ENCODE measurements at places on chromosomes 1 and 21.
A peak's percentile ranks its signal among the peaks of the same experiment; 100 is the strongest.

GRCh38 chr1:171913385-171913784, 72.1 kb downstream of the DNM3 start:
- DNase-seq: no peak

GRCh38 chr1:210722410-210723081, 393.8 kb downstream of the HHAT start:
- DNase-seq: no peak

- DNase-seq: no peak
Measured at GRCh38 chr1:201514466-201514865, 7.5 kb upstream of the CSRP1 start.

GRCh38 chr1:38138498-38139233, 92.1 kb upstream of the POU3F1 start:
- DNase-seq: peak; percentile 88

GRCh38 chr1:64692911-64693310, 52.0 kb upstream of the RAVER2 start:
- no peak for DNase-seq

- DNase-seq: no peak
Measured at GRCh38 chr1:229848752-229849677, 218.0 kb upstream of the GALNT2 start.

- DNase-seq: no peak
Measured at GRCh38 chr1:18414321-18414720, 66.4 kb upstream of the KLHDC7A start.

GRCh38 chr1:45381243-45381642, 41.0 kb upstream of the MUTYH start:
- no peak for DNase-seq

DNA sequence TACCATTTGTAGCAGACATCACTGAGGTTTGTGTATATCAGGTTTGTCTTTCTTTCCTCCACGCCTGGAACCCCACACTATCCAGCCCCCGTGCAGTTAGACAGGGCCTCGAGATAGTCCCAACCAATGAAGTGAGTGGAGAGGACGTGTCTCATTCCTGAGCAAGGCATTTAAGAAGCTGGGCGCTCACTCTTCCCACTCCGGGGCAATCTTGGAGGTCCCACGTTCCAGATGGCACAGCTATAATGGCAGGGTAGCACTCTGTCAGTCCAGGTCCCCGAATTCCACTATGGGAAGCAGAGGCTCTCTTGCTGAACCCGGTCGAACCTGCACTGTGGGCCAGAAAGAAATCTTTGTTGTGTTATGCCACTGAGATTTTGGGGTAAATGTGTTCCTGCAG, 57.3 kb upstream of the CSF3R start:
- peak; percentile 20 for DNase-seq

DNA sequence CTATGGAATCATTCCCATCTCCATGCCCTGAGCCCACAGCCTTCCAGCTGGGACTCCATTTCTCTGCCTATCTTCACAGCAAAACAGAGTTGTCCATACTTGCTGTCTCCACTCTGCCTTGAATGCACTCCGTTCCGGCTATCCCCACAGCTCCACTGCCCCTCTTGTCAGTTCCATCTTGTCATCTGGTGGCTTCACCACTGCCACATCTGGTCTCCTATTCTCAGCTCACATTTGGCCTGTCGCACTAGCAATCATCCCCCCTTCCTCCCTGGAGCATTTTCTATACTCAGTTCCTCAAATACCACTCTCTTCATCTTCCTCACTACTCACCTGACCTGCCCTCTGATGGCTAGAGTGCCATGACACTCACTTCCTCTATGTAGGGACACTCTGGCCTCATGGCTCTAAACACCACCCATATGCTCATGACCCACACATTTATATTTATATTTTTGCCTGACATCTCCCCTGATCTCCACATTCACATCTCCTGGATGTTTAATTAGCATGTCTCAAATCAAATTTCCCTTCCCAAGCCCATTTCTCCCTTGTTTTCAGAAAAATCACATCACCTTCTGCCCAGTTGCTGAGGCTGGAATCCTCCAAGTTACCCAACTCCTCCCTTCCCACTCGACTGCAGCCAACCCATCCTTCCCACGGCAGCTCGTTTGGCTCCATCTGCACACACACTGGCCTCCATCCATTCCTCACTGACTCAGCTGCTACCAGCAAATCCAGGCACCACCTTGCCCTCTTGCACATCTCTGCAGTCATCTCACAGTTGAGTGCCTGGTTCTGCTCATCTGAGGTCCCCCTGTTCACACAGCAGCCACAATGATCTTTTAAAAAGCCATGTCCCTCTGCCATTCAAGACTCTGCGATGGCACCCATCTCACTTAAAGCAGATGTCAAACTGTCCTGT, 6.1 kb downstream of the ZNF692 start:
- no peak for DNase-seq

GRCh38 chr1:227880342-227880924, 65.0 kb downstream of the PRSS38 start:
- no peak for DNase-seq

- DNase-seq: no peak
Measured at GRCh38 chr1:31238986-31239613, 587 bp downstream of the NKAIN1 start.

- no peak for DNase-seq
Measured at GRCh38 chr1:60596791-60597750, 485.3 kb upstream of the NFIA start.

- DNase-seq: no peak
Measured at GRCh38 chr1:41765152-41765551, 153.6 kb downstream of the HIVEP3 start.

- no peak for DNase-seq
Measured at GRCh38 chr1:234725177-234726132, 115.5 kb upstream of the IRF2BP2 start.

- DNase-seq: no peak
Measured at GRCh38 chr1:64215576-64215975, 12.2 kb downstream of the UBE2U start.
